NCI-H82 (cell line): ENCODE measurements at places on chromosomes 3 and 15.
A peak's percentile ranks its signal among the peaks of the same experiment; 100 is the strongest.

DNA sequence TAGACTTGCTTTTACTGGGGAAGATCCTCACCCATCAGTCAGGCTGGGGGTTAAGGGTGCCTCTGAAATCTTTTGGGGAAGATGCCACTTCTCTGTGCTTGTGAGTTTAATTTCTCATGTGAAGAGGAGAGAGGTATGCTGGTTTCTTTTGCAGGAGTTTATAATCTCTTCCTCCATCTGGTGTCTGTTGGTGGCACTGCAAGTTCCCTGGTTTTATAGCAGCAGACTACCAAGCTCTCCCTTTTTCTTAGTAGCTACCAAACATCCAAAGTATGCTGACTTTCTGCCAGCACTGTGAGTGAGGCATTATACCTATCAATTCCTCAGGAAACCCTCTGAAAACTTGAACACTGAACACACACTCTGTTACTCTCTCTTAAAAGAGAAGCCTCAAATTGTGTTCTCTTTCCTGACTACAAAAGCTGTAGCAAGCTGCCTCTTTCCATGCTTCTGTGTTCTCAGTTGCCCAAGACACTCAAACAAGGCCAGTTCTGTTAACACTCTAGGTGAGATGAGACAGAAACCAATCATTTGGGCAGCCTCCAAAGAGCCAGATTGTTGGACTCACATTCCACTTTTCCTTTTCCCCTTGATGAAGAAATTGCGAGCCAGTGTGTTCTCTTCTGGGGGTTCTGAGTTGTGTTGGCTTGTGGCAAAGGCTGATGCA lies 299.5 kb downstream of the GAP43 start:
- peak; percentile 51 for DNase-seq

GRCh38 chr3:159532577-159532976 lies 456.1 kb upstream of the IL12A start:
- peak; percentile 43 for DNase-seq

- no peak for DNase-seq
Observed at GRCh38 chr15:40118473-40118872, 9.8 kb upstream of the BMF start.

DNA sequence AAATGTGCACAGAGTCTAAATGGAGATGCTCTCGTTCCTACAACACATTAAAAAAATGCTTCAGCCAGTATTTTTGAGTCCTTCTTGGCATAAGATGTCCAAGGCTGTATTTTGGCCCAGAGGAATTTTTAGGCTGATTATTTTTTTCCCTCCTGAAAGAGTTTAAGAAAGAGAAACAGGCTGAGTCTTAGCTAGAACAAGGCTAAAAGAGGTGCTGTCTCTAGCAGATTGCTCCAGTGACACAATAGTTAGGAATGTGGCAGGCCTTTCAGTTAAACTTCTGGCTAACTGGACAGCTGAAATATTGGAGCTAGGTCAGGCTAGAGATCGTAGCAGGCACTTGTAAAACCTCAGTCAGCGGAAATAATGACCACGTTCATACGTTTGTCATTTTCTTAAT lies 271.4 kb upstream of the RARB start:
- no peak for DNase-seq

- DNase-seq = peak; percentile 66
Observed at GRCh38 chr3:189947948-189948723, 172.6 kb downstream of the P3H2 start.
